ENCODE measurements at places on chromosomes 4 and X.

DNA sequence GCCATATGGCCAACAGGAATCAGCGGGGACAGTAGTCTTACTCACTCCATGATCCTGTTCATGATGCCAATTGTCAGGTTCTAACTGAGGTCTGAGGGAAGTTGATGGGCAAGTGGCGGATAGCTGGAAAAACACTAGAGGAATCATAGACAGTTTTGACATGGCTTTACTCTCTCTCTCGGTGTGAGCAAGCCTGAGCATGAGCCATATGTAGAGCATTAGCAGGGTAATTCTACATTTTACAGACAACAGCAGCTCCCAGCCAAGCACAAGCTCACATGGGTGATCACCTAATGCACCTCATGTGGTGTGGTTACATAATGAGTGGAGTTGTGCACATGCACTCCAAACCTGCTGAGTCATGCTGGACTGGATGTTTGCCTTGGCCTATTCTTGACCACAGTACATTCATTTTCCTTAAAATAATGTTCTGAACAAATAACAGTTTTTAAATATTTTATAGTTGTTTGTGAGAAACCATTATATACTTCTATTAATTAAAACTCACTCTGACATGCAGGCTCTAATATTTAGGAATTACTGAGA lies 429.2 kb downstream of the GPAT3 start:
- DNase-seq, result peak; percentile 61

DNA sequence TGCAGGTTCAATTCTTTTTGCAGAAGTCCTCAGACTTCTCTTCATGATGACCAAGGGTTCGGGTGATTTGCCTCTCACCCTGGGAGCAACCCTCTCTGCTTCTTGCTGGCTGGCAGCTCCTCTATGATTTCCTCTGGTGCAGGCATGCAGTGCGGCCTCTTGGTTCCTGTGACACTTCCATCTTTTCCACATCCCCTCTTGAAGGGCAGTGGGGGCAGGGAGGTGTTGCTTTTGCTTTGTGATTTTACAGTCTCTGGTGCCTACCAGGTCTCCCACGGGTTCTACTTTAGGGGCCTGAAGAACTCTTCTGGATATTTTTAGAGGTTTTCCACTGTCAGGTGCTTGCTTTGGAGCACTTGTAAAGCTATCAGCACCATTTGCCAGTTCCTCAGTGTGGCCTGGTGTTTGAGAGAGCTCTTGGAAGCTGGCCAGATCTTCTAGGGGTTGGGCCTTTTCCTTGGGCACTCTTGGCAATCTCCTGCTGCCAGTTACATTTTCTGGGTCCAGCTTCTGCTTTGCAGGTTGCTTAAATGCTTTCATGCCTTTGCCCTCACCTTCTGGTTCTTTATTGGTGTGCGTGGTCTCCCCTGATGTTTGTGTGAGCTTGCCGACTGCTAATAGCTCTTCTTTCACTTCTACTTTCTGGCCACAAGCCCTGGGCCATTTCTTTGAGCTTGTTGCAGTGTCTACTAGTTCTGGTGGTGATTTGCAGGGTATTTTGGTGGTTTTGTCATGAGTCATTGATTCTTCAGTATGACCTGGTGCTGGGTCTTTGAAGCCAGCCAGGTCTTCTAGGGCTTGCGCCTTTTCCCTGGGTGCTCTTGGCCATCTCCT lies 11.5 kb upstream of the CHST7 start:
- no peak for DNase-seq

DNA sequence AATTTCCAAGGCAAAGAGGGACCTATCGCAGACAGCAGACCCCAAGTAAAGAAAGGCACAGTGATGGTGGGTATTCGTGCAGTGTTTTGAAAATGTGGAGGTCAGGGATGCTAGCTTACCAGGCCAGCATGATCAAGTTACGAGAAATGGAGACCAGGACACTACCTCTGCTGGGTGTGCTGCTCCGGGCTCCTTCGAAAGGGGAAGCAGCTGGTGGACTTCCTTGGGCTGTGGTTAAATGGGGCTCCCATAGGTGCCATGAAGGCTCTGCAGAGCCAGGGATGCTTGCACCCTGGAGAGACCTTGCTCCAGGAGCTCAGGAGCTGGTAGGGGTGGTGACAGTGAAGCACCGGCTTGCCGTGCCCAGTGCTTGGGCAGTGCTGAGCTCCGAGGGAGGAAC lies 68.8 kb downstream of the TBL1X start:
- DNase-seq, result no peak

- DNase-seq, result no peak
Observed at GRCh38 chrX:19613645-19614323, 98.5 kb upstream of the MAP3K15 start.

- no peak for DNase-seq
Observed at GRCh38 chr4:123522646-123523045, 126.1 kb downstream of the SPRY1 start.

GRCh38 chrX:17617806-17618205 lies 119.5 kb upstream of the SCML1 start:
- peak; percentile 60 for DNase-seq

GRCh38 chr4:110634350-110635162 lies 11.7 kb upstream of the PITX2 start:
- DNase-seq, result no peak

DNA sequence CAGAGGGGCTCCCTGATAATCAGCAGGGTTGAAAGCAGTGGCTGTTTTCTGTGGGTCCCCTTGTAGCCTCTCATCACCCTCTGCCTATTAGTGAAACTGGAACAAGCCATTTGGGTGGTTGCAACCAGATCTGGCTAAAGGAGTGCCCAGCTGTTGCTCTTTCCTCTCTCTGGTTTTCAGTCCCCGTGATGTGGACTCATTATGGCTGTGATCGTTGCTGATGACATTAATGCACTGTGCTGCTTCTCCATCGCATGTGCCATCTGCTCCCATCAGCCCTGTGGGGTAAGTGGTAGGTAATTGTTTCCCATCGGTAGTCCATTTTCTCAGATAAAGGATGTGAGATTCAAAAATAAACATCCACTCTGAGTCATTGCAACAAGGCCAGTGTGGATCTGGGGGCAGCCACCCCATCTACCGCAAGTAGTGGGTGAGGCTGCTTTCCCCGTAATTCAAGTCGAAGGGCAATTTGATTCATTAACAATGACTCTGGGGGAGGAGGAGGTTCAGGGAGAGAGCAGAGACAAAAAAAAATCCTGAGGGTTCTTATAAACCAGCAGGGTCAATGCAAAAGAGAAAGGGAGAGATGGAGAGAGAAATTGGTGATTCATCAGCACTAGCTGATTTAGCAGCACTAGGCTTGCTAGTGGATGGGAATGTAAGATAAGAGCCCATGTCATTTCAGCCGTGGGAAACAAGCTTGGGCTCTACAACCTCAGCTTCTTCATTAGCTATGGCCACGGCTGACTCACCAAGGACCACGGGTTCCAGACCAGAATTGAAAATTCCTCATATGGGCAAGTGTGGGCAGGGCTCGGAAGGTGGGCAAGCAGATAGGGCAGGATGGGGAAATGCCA lies 357.8 kb downstream of the MID1IP1 start:
- peak; percentile 97 for DNase-seq

DNA sequence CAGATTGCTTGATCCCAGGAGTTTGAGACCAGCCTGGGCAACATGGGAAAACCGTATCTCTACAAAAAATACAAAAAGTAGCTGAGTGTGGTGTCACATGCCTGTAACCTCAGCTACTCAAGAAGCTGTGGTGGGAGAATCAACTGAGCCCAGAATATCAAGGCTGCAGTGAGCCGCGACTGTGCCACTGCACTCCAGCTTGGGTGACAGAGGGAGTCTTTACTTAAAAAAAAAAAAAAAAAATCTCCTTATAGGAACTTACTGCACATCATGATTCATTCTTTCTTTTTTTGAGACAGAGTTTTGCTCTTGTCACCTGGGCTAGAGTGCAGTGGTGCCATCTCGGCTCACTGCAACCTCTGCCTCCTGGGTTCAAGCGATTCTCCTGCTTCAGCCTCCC lies 24.3 kb downstream of the UPF3B start:
- DNase-seq, result no peak

- no peak for DNase-seq
Observed at GRCh38 chr4:59060002-59060846, 1950.0 kb upstream of the IGFBP7 start.

GRCh38 chrX:13468096-13468495 lies 101.3 kb upstream of the EGFL6 start:
- DNase-seq, result no peak

- peak; percentile 45 for DNase-seq
Observed at GRCh38 chr4:98932539-98932938, 3.6 kb upstream of the EIF4E start.

- DNase-seq, result no peak
Observed at GRCh38 chr4:118798658-118799057, 37.3 kb downstream of the SEC24D start.

GRCh38 chr4:83858131-83858530 lies 322.2 kb downstream of the GPAT3 start:
- DNase-seq, result no peak

- DNase-seq, result no peak
Observed at GRCh38 chr4:32477518-32477917, 1757.3 kb downstream of the PCDH7 start.

DNA sequence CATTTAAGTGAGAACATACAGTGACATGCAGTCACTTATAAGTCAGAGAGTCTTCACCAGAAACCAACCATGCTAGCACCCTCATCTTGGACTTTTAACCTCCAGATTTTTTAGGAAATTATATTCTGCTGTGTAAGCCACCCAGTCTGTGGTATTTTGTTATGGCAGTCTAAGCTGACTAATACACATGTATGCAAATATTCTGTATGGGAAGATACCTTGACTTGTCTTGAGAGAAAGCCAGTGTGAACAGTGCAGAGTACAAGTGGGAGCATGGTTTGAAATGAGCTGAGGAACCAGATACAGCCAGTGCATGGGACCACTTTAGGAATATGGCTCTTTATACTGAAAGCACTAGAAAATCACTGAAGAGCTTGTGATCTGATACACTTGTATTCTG lies 110.4 kb upstream of the MAP9 start:
- DNase-seq, result no peak

DNA sequence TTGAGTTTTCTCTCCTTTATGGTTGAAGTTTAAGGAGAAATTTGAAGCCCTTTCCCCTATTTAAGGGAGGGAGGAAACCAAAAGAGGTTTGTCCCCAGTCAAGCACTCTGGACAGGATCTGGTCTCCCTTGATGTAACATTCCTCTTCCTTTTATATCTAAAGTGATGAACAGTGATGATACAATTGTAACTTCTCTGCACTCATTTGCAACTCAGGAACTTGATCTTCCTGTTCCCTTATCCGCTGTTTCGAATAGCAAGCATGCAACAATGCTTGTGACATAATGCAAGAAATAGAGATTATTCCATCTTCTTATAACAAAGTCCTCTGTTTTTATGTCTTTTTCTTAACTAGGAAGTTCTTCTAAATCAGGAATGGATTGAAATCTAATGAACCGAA lies 18.3 kb downstream of the ALPK1 start:
- DNase-seq, result no peak

- peak; percentile 61 for DNase-seq
Observed at GRCh38 chr4:149584722-149585121, 230.9 kb downstream of the IQCM start.

DNA sequence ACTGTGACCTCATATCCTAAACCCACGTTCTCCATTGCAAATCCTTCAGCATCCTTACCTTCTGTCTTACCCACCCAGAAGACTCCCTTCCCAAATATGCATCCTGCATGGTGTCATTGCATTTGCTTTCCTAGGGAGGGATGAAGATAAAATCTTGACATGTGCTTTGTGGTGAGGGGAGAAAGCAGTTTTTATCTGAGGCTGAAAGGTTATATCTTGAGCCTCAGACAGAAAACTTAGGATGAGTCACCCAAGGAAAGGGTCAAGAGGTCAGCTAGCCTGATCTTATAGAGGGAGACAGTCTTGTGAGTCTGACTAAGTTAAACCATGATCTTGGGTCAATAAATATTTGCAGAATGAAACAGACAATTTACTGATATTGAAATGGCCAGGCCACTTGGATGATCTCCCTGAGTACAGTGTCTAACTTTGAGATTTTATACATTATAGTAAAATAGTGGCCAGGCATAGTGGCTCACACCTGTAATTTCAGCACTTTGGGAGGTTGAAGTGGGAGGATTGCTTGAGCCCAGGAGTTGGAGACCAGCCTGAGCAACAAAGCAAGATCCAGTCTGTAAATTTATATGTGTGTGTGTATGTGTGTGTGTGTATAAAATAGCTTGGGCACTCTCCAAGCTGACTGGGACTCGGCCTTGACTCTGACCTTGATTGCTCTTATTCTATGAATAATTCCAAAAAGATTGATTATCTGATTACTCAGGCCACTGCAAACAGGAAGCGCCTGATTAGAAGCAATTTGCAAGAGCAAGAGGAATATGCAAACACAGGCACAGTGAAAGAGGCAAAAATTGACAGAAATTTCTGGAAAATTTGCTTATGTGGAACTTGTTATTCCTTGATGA lies 15.4 kb upstream of the FAM9C start:
- DNase-seq, result peak; percentile 63

DNA sequence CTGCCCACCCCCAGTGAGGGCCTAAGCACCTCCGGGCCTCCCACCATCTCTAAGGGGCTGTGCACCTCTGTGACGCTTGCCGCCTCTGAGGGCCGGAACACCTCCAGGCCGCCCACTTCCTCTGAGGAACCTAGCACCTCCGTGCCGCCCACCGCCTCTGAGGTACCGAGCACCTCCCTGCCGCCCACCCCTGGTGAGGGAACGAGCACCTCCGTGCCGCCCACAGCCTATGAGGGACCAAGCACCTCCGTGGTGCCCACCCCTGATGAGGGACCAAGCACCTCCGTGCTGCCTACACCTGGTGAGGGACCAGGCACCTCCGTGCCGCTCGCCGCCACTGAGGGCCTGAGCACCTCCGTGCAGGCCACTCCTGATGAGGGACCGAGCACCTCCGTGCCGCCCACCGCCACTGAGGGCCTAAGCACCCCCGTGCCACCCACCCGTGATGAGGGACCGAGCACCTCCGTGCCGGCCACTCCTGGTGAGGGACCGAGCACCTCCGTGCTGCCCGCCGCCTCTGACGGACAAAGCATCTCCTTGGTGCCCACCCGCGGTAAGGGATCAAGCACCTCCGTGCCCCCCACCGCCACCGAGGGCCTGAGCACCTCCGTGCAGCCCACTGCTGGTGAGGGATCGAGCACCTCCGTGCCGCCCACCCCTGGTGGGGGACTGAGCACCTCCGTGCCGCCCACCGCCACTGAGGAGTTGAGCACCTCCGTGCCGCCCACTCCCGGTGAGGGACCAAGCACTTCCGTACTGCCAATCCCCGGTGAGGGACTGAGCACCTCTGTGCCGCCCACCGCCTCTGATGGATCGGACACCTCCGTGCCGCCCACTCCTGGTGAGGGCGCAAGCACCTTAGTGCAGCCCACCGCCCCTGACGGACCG lies 977 bp downstream of the MAGEE1 start:
- no peak for DNase-seq

DNA sequence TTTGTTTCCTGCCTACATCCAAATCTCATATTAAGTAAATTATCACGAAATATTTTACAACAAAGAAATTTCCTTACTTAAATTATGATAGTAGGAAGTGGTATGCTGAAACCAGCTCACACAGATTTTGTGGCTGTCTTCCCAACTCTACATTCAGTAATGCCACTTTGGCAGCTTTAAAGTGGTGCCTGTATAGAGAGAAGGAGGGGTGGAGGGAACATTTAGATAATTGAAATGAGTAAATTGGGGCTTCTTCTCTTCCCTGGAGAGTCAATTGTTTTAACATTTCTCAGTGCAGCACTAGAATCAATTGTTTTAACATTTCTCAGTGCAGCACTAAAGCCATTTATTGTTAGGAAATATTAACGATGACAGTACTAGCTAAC lies 1323.1 kb downstream of the PCDH7 start:
- no peak for DNase-seq

GRCh38 chrX:97200454-97200853 lies 316.7 kb downstream of the RPA4 start:
- no peak for DNase-seq

All from astrocyte (in vitro differentiated cells and primary cell).